ENCODE measurements at places on chromosomes 4 and X.

GRCh38 chr4:5890063-5890727 is 2.7 kb downstream of the CRMP1 start:
- DNase-seq = no peak

GRCh38 chr4:37555322-37555721 is 130.9 kb downstream of the RELL1 start:
- DNase-seq = no peak

- DNase-seq = no peak
Observed at GRCh38 chr4:3524920-3525319, 7.3 kb downstream of the LRPAP1 start.

GRCh38 chr4:1395941-1396805 is 10.1 kb downstream of the NKX1-1 start:
- DNase-seq = no peak

GRCh38 chr4:44493924-44494323 is 45.3 kb upstream of the KCTD8 start:
- peak; percentile 45 for DNase-seq

- no peak for DNase-seq
Observed at GRCh38 chrX:121298499-121298898, 251.1 kb downstream of the GLUD2 start.

- DNase-seq = no peak
Observed at GRCh38 chrX:24899391-24899790, 116.4 kb downstream of the ARX start.

DNA sequence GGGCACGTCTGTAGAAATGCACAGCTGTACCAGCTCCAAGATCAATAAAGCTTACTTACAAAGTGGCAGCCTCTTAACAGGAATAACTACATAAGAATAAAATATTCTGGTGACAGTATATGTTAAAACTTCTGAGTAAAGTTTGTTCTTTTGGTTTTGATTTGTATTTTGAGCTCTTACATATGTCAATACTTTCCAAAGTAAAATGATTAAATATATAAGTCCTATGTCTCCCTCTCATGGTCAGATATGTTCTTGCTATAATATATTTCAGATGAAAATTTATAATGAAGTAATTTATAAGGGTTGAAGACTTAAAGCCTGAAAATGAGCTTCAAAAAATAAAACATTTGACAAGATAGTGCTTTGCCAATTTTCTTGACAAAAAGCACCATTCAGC is 254.4 kb downstream of the NPFFR2 start:
- DNase-seq = peak; percentile 44

All from fibroblast of pulmonary artery (primary cell).